ENCODE measurements at places on chromosomes 4 and X. TPM values are rescaled to one million over a fixed set of nuclear protein-coding genes. Genes with fewer than 3 reads are reported as not detected.

Gene H2BW2
- total RNA-seq: not detected

Gene CLNK
- total RNA-seq: not detected

Gene FMR1
- 67.2 TPM for total RNA-seq

Gene NEIL3
- total RNA-seq: 1.7 TPM

DNA sequence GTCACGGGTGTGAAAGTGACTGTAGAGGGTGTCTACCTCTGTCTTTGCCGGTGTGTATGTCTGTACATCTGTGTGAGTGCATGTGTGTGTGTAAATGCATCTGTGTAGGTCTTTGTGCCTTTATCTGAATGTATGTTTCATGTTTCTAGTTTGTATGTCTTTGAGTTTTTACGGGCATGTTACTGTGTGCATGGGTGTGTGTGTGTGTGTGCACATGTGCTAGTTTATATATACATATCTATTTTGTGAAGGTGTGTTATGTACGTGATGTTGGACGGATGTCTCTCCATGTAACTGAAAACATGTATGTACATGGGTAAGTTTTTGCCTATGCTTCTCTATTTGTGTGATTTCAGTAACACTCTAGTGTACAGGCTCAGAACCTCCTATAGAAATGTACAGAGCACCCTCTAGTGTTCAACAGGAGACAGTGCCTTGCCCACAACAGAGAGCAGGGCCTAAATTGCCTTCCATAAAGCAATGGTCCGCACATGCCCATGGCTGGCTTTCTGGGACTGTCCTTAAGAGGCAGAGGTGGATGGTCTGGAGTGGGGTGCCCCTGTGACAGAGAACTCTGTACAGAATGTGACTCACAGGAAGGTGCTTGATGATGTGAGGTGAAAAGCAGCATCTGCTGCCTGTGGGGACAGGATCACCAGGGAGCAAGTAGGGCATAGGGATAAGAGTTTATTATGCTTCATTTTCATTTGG, 343.5 kb downstream of the RAPGEF2 start:
- peak; percentile 42 for DNase-seq

- DNase-seq: no peak
These were observed 1607.4 kb downstream of the C4orf33 start for GRCh38 chr4:130703211-130703935.

GRCh38 chrX:9312922-9313867, 151.7 kb upstream of the TBL1X start:
- DNase-seq: peak; percentile 5

- DNase-seq: no peak
These were observed 236.6 kb downstream of the LDB2 start for GRCh38 chr4:16661813-16662212.

GRCh38 chr4:90476586-90476985, 349.4 kb downstream of the CCSER1 start:
- DNase-seq: no peak

GRCh38 chr4:105067431-105067830, 79.2 kb upstream of the TET2 start:
- DNase-seq: no peak

- DNase-seq: no peak
These were observed 241.1 kb downstream of the MAPK10 start for GRCh38 chr4:86118711-86119110.

- no peak for DNase-seq
These were observed 258.5 kb upstream of the SLIT2 start for GRCh38 chr4:19993242-19993641.

- no peak for DNase-seq
These were observed 45.2 kb downstream of the RBMX2 start for GRCh38 chrX:130446974-130447373.

- DNase-seq: no peak
These were observed 66.1 kb upstream of the SLC39A8 start for GRCh38 chr4:102411408-102411807.

Data from endothelial cell (in vitro differentiated cells).